ENCODE measurements at places on chromosomes 5 and 9.

- no peak for DNase-seq
Measured at GRCh38 chr5:110899566-110900412, 161.0 kb downstream of the SLC25A46 start.

GRCh38 chr5:146203872-146204192 is 427 bp downstream of the RBM27 start:
- DNase-seq: peak; percentile 37

DNA sequence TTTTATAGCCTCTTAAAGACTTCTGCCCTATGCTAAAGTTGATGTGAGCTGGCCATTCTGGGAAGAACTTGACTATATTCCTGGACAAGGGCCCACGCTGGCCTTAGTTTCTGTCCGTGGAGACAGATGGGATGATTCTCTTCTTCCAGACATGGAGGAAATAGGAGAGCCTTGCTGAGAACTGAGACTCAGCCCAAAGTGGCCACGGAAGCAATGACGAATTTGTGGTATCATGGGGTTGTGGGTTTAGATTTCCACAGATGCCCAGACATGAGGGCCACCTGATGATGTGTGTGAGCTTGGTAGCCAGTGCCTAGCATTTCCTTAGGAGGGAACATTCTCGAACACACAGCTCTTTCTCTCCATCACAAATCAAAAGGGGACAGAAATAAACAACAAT is 309.1 kb downstream of the NSG2 start:
- DNase-seq: no peak

- DNase-seq: no peak
Measured at GRCh38 chr5:68746643-68747420, 347.0 kb upstream of the SLC30A5 start.

- DNase-seq: no peak
Measured at GRCh38 chr5:59709346-59709821, 184.1 kb downstream of the PDE4D start.
